ENCODE measurements at places on chromosomes 3 and 15.
A peak's percentile ranks its signal among the peaks of the same experiment; 100 is the strongest.

DNA sequence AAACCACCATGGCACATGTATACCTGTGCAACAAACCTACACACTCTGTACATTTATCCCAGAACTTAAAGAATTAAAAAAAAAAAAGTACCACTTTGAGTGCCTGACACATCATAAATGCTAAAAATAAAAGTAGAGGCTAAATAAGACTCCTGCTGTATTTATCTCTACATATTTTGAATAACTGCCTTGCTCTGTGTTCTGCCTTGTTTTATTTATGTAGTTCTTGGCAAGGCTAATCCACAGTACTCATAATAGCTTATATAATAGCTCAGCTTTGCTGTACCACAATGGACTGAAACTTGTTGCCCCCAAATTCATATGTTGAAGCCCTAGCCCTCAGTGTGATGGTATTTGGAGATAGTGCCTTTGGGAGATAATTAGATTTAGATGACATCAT, 95.4 kb upstream of the ADAMTS9 start:
- no peak for DNase-seq

- no peak for DNase-seq
These were observed 1.7 kb downstream of the ITPR1 start for GRCh38 chr3:4494895-4495264.

DNA sequence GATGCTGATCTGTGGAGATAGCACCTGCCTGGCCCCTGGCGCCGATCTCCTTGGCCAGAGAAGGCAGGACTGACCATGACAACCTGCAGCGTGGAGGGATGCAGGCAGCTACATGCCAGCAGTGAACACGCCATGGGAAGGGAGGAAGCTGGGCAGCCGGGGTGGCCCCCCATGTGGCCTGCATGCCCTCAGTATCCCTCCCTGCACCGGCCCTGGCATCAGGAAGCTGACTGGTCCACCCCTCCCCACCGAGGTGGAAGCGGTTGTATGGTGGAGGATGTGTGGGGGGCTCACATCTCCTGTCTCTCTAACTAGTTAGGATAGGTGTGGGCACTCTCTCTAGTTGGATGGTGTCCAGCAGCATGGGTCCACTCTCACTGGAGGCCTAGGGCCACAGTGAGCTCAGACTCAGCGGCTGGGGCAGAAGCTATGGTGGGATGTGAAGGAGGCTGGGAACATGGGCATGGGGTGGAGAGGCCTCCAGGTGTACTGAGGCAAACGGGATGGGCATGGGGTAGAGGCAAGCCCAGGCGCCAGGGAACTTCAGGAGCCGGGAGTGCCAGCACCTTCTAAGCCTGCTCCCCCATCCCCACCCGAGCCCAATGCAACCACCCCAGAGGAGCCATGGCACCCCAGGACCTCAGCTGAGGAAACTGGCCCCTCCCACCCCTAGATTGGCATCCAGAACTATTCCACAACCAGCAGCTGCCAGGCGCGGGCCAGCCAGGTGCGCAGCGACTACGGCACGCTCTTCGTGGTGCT, 1.8 kb upstream of the ABTB1 start:
- no peak for DNase-seq

GRCh38 chr3:155944081-155944480, 73.6 kb downstream of the GMPS start:
- DNase-seq = no peak

GRCh38 chr3:152902141-152902669, 67.3 kb downstream of the P2RY1 start:
- DNase-seq = no peak

DNA sequence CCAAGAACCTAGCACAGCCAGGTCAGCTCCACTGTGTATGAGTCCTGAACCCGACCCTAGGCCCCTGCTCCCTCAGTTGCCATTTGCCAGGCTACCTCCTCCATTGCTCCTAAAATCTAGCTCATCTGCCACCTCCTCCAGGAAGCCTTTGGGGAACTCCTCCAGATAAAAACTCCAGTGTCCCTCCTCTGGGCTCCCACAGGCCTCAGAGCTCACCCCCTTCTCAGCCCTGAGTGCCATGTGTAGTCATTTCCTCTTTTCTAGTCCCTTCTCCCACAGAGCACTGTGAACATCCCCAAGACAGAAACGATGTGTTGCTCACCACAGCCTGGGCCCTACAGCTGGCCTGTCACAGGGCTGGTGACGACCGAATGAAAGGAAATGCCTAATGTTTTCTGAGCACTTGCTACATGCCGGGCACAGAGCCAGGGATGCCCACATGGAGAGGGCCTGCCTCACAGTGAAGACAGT, 61.0 kb downstream of the IQSEC1 start:
- DNase-seq = no peak

GRCh38 chr15:61476741-61477140, 247.6 kb upstream of the RORA start:
- DNase-seq = no peak

DNA sequence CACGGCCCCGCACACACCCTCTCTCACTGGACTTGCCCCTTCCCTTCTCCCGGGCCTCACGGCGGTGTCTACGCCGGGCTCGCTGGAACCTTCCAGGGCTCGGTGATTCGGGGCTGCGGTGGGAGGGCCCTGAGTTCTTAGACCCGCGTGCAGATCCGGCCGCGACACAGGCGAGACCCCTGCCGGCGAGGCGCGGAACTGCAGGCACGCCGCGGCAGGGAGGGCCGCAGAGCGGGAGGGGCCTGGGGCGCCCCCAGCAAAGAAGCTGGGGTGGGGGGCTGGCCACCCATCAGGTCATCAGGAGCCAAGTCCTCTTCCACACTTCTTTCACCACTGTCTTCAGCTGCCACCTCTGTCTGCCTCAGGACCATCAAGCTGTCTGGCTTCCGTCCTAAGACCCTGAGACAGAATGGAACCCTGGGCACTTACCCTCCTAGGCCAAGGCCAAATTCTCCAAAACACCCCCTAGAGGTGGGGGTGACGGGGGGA, 164.5 kb downstream of the XXYLT1 start:
- DNase-seq = peak; percentile 34

- DNase-seq = no peak
These were observed 462.7 kb downstream of the PLOD2 start for GRCh38 chr3:145698250-145698649.

GRCh38 chr3:105166893-105167292, 199.8 kb upstream of the ALCAM start:
- no peak for DNase-seq

DNA sequence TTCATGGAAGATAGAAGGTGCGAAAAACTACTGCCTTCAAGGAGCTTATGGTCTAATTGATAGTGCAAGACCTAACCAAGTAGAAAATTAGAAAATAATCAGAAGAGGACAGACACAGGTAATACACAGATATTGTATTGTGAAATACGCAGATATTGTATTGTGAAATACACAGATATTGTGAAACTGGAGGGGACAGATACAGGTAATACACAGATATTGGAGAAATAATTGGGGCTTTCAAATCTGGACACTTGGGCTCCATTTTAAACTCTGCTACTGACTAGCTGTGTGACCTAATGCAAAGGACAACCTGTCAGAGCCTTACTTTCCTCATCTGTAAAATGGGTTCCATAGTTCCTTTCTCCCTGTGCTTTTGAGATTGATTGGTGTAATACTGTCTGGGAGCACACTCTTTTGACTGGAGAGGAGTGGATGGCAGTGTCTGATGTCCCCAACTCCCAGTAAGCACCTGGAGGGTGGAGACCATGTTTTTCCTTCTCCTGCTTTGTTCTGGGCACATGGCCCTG, 272.8 kb downstream of the TLE3 start:
- no peak for DNase-seq

GRCh38 chr3:125203731-125204130, 8.8 kb downstream of the SLC12A8 start:
- no peak for DNase-seq

- no peak for DNase-seq
These were observed 449.5 kb upstream of the TBL1XR1 start for GRCh38 chr3:177646749-177647148.

GRCh38 chr3:14949126-14949525, 1.7 kb downstream of the NR2C2 start:
- no peak for DNase-seq

GRCh38 chr3:115947325-115947724, 324.0 kb downstream of the GAP43 start:
- DNase-seq = no peak

- no peak for DNase-seq
These were observed 36.8 kb downstream of the EID1 start for GRCh38 chr15:48914717-48915116.

- no peak for DNase-seq
These were observed 80.3 kb downstream of the ADAMTS7 start for GRCh38 chr15:78730955-78731354.

DNA sequence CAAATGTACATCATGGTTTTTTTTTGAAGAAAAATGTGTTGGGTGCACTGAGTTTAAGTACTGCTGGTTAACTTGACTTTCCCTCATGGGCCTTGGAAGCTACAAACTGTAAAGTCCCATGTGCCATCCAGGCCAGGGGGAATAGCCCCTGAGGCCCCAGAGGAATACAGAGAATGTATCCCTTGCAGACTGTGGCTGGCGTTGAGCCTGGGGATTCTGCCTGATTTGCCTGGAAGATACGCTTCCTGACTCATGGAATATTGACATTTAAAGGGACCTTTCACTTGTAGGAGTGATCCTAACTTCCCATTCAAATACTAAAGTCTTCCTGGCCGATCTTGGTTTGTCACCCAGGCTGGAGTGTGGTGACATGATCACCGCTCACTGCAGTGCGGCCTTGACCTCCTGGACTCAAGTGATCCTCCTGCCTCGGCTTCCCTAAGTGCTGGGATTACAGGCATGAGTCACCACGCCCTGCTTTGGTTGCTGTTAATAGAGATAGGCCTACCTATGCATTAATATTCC, 42.0 kb downstream of the ADAMTSL3 start:
- DNase-seq = no peak

- no peak for DNase-seq
These were observed 47.9 kb downstream of the MFSD1 start for GRCh38 chr3:158849757-158850156.

DNA sequence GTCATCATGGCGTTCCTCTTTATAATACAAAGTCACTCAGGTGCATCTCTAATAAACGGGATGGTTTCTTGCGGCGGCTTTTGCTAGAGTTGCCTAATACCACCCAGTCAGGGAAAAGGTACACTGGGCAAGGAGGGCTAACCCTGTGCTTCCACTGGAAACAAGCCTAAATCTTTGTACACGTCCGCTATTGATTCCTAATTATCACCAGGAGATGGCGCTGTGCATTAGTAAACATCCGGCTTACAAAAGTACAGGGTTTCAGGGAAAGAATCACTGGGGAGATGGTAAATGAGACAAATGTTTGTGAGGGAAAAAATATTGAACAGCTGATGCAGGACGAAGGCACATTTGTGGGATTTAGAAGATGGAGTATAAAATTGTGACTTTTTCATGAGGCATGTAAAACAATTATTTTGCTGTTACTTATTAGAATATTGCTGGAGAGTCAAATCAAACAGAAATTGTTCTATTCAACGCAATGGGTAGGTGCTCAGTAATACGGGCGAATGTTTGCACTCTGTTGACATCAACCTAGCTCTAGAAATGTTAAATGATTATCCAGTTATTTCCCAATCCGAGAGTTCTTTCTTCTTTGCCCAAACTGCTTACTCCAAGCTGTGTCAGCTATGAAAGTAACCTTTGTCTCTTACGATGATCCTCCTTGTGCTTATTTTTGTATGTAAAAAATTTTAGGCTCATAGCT, 50.6 kb downstream of the GMNC start:
- no peak for DNase-seq

- no peak for DNase-seq
These were observed 9.6 kb upstream of the NTRK3 start for GRCh38 chr15:88266170-88266569.

DNA sequence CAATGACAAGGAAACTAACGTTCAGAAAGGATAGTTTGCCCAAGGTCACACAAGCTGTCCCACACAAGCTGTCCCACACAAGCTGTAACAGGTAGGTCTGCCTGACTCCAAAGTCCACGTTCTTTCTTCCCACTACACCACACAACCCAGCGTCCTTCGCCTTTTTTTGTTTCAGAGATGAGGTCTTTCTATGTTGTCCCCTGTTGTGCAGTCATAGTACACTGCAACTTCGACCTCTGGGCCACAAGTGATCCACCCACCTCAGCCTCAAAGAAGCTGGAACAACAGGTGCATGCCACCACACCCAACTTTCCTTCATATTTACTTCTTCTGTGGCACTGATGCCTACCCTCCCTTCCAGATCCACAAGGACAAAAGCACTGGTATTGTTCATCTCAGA, 21.4 kb downstream of the MB21D2 start:
- no peak for DNase-seq

DNA sequence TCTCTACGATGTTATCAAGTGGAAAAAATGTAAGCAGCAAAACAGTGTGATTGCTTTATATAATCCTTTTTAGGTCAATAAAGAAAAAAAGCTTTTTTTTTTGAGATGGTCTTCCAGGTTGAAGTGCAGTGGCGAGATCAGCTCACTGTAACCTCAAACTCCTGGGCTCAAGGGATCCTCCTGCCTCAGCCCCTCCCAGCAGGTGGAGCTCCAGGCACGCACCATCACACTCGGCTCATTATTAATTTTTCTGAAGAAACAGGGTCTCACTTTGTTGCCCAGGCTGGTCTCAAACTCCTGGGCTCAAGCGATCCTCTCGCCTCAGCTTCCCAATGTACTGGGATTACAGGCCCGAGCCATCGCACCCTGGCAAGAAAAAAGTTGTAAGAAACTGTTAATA, 17.3 kb downstream of the RNF168 start:
- no peak for DNase-seq

DNA sequence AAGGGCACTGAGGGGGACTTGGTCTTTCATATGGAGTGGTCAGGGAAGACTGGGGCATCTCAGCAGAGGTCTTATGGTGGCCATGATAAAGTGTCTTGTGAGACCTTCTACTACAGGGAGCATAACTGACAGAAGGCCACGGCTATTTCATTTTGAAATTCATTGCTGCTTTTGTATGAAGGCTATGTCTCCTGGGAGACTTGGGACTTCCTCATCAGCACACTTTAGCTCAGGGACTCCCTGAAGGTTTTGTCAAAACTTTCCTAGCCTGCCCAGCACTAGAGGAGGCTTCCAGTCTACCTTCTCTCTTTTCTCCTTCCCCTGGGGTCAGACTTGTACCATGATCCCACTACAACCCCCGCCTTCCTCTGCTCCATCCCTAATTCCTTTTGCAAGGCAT, 77.2 kb upstream of the RASGRF1 start:
- DNase-seq = no peak

GRCh38 chr3:153652076-153652475, 469.1 kb upstream of the ARHGEF26 start:
- DNase-seq = no peak

- no peak for DNase-seq
These were observed 26.6 kb downstream of the IGF2BP2 start for GRCh38 chr3:185797993-185798830.

- no peak for DNase-seq
These were observed 2.4 kb downstream of the ADIPOQ start for GRCh38 chr3:186844908-186845307.

Data from stimulated activated CD4-positive, alpha-beta T cell treated with anti-CD3 and anti-CD28 coated beads, Interleukin-12 subunit alpha, Interleukin-12 subunit beta, amount 100 ng/mL, for 24 hours (primary cell).